ENCODE measurements at places on chromosomes 5 and 9. TPM values are rescaled to one million over a fixed set of nuclear protein-coding genes. Genes with fewer than 3 reads are reported as not detected.

The AQP3 gene
- total RNA-seq: 29.1 TPM

The RORB gene
- 0.03 TPM for total RNA-seq

The TLE1 gene
- 0.91 TPM for total RNA-seq

The MLANA gene
- total RNA-seq: not detected

The PCDH12 gene
- total RNA-seq: 0.14 TPM

The RNF208 gene
- 5.0 TPM for total RNA-seq

The RIMOC1 gene
- total RNA-seq: 27.3 TPM

The DIPK1B gene
- not detected for total RNA-seq

The C1QTNF3 gene
- 4.1 TPM for total RNA-seq

The MIGA2 gene
- 66.0 TPM for total RNA-seq

GRCh38 chr5:56440871-56441740, 208.0 kb upstream of the ANKRD55 start:
- DNase-seq: no peak

DNA sequence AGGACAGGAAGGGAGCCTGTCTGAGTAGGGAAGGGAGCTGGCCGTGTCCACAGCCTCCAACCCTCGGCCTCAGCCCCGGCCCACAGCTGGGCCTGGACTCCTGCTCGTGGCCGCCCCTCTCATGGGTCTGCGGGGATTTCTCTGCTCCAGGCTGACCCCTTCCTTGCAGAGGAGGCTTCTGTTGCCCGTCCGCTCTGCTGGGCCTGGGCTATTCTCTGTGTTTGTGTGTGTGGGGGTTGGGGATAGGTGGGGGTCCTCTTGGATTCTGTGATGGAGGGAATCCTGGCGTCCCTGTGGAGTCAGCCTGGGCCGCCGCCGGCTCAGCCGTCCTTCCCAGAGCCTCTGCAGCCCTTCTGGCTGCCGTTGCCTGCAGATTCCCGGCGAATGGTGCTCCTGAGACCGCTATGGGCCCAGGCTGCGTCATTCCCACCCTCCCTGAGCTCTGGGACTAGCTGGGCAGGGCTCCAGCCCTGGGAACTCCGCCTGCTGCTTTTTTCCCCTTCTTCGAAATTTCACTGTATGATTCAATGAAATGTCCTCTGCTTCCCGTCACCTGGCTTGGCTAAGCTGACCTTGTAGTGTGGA, 64.2 kb downstream of the FGF18 start:
- no peak for DNase-seq

- no peak for DNase-seq
These were observed 20.7 kb upstream of the MGAT1 start for GRCh38 chr5:180823346-180823745.

DNA sequence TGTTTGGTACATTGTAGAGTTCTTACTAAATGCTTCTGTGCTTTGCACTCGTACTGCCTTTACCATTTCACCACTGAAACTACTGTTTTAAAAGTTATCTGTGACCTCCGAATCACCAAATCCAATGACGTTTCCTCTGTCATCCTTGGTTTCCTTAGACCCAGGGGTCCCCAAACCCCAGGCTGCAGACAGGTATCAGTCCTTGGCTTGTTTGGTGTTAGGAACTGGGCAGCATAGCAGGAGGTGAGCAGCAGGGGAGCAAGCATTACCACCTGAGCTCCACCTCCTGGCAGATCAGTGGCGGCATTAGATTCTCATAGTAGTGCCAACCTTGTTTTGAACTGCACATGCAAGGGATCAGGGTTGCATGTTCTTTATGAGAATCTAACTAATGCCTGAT, 26.8 kb upstream of the APC start:
- no peak for DNase-seq

DNA sequence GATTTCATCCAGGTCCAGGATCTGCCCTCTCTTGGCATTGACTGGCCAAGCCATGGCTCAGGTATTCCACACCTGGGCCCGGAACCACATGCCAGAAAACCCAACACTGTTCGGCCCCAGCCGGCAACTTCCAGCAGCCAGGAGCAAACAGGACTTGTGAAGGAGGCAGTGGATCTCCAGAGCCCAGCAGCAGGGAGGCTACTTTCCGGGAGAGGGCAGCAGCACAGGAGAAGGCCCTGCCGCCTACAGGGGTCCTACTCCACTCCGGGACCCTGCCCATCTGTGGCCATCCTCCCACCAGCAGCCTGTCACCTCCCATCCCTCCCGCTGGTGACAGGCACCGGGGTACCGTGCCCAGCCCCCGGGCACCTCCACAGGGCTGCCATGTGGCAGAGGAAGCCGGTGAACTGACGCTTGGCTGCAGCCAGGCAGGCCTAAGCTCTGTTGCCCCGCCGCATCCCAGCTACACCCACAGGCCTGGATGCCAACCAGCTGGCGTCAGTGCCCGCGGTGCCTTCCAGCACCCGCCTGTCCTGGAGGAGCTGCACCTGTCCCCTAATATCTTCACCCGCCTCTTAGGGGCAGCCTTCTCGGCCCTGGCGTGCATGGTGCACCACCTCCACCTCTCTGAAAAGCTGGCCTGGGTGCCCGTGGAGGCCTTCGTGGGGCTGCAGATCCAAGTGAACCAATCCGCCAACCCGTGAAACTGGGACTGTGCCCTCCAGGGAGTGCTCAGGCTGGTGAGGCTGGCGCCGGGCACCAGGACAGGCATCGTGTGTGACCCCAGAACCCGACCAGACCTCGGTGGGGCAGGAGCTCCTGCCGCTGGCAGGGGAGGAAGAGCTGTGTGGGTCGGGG, 18.9 kb upstream of the SLC30A5 start:
- DNase-seq: no peak

DNA sequence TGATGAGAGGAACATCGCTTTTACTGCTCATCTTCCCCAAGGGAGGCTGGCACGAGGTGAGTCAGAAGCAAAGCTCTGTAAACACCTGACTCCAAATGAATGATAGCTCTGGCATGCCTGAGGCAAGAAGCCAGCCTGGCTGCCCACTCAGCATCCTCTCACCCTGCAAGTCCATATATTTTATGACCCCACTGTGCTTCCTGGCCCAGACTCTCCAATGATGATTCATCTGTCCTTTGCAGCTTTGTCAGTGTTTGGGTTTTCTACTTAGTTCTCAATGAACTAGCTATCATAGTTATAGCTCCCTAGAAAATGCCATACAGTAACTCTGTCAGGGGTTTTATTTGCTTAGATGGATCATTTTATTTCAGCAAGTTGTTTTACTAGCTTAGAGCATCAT, 52.1 kb upstream of the FSTL4 start:
- no peak for DNase-seq

GRCh38 chr9:117542021-117542420, 127.2 kb upstream of the ASTN2 start:
- no peak for DNase-seq

- peak; percentile 57 for DNase-seq
These were observed 1.3 kb upstream of the ST8SIA4 start for GRCh38 chr5:100904259-100904861.

DNA sequence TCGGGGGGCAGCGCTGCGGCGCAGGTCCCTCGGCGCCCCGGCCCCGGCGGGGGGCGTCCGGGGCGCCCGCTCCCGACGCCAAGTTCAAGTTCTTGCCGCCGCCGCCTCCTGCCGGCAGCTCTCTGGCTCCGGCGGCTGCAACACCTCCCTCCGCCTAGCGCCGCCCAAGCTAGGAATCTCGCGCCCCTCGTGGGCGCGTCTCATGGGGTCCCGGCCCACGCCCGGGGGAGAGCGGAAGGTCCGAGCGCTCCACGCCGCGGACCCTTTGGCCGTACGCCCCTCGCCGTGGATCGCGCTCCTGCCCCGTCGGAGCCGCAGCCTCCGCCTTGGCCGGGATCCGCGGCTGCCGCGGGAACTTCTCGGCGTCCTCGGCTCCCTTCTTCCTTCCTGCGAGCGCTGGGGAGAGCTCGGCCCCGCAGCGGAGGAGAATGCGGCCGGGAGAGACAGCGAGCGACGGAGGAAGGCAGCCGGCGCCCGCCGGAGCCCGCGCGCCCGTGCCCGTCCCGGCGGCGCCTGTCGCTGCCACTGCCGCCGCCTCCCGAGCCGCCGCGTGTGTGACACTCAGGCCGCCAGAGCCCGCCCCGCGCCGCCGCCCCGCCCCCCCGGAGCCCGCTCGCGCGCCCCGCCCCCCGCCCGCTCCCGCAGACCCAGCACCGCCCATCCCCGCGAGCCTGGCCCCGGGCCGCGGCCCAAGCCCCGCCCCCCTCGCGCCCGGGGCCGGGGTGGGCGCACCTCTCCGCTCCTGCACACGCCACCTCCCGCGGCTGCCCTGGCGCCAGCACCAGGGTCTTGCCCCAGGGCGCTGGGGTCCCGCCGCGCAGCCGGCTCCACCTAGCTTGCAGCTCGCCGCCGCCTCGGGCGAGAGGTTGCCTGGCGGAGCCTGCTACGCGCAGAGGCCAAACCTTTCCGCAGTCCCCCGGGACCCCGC, at the start of gene SHB:
TSS of gene SHB (minus strand) at position 527 of the 928 bp plus-strand sequence. CDS start 582 bp downstream, outside the sequence.
- DNase-seq: peak; percentile 82

- no peak for DNase-seq
These were observed 303.8 kb upstream of the IRX4 start for GRCh38 chr5:2186472-2187015.

GRCh38 chr9:76761448-76761847, 2.8 kb upstream of the PCA3 start:
- DNase-seq: no peak

DNA sequence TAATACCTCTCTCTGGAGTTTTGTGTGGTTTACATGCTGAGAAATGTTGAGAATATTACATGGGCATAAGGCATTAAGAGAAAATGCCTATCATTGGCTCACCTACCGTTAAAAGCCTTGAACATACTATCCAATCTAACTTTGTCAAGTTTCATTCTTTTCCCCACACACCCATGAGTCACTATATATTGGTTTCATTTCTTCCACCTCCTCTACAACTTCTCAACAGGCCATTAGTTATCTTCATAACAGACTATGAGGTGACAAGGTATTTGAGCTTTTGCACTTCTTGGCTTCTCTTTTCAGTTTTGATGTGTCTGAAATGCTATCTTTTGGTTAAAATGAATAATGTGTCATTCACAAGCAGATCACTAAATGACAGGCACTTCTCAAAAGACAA, 288.0 kb downstream of the KCNN2 start:
- no peak for DNase-seq

DNA sequence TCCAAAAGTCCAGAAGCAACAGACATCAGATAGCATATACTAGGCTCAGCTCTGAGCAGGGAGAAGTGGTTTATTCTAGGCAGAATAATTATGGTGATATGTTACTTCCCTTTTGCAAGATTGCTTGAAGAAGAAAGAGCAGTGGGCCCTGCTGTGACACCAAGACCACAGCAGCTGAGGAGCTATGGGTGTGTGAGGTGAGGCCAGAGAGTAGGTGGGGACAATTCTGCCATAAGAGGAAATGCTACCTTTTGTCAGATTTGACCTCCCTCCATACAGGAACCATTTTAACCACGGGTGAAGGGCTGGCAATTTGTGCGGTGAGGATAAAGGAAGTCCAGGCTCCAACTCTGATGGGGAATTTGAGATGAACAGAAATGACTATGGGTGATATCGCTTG, 51.3 kb downstream of the TNFSF15 start:
- DNase-seq: no peak

GRCh38 chr9:8205576-8205975, 406.0 kb upstream of the DMAC1 start:
- no peak for DNase-seq

GRCh38 chr9:35974800-35975199, 16.8 kb upstream of the OR2S2 start:
- no peak for DNase-seq

GRCh38 chr5:21236971-21237427, 1249.0 kb upstream of the CDH18 start:
- DNase-seq: no peak

DNA sequence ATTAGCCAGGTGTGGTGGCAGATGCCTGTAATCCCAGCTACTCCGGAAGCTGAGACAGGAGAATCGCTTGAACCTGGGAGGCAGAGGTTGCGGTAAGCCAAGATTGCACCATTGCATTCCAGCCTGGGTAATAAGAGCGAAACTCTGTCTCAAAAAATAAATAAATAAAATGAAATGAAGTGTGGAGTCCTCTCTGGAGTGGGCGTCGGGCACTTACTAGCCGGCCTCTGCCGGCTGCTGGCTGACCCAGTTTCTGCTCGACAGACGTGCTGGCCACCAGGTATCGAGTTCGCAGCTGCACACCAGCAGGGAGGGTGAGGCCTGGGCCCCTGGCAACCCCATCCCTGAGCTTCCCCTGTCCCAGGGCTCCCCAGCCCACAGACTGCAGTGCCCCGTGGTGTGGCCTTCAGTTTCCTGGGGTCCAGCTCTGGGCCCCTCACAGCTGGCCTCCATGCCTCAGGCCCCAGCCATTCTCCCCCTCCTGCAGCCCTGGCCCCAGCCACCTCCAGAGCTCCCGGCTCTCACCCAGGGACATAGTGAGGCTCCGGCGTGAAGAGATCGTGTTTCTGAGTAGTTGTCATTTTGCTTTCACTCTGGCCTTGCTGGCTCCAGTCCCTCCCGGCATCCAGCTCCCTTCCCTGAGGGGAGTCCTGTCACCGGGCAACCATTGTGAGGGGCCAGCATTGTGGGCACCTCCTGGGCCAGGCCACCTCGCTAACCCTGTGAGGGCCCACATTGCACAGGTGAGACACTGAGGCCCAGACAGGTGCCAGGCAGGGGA, 3.8 kb upstream of the STPG3 start:
- no peak for DNase-seq

GRCh38 chr5:159582756-159583541, 252.7 kb upstream of the IL12B start:
- no peak for DNase-seq

- no peak for DNase-seq
These were observed 65.3 kb downstream of the LMX1B start for GRCh38 chr9:126678989-126679388.

DNA sequence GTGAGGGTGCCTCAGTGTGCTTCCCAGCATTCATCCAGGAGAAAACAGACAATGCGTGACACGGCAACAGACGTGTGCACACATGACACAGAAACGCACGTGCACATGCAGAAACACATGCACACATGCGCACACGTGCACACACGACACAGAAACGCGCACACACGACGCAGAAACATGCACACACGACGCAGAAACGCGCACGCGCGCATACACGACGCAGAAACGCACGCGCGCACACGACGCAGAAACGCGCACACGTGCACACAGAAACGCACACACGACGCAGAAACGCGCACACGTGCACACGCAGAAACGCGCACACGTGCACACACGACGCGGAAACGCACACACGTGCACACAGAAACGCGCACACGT, 16.5 kb downstream of the TPPP start:
- no peak for DNase-seq

DNA sequence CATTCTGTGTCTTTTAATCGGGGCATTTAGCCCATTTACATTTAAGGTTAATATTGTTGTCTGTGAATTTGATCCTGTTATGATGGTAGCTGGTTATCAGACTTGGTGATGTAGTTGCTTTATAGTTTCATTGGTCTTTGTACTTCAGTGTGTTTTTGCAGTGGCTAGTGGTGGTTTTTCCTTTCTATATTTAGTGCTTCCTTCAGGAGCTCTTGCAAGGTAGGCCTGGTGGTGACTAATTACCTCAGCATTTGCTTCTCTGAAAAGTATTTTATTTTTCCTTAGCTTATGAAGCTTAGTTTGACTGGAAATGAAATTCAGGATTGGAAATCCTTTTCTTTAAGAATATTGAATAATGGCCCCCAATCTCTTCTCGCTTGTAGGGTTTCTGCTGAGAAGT, 156.9 kb downstream of the CNTLN start:
- DNase-seq: no peak
